ENCODE measurements at places on chromosomes 1 and 21.

- DNase-seq, result no peak
These were observed 56.9 kb upstream of the IVNS1ABP start for GRCh38 chr1:185373813-185374529.

- DNase-seq, result no peak
These were observed 9.1 kb downstream of the CFAP410 start for GRCh38 chr21:44329971-44330681.

DNA sequence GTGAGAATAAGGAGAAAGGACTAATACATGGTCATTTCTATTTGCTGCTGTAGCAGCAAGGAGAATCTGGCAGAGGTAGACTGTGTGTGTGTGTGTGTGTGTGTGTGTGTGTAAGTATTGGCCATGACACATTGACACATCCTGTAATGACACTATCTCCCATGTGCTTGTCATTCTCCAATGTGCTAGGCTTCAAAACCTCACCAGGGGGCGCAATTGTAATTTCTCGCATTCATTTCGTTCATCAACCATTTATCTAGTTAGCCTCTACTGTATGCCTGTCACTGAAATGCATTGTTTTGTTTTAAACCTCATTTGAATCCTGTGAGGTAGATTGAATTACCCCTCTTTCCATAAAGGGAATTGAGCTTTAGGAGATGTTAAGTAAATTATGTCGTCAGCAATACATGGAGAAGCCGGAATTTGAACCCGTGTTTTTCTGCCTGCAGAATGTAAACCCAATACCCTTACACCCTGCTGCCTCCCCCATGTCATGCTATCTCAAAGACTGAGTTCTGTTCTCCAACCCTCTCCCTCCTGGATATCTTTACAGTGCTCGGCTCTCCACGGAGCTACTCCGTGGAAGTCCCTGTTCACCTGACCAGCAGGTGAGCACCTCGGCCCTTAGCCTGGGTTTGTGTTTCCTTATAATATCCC, 100.8 kb downstream of the UCK2 start:
- DNase-seq, result no peak

GRCh38 chr1:206081856-206082255, 28.9 kb downstream of the RHEX start:
- no peak for DNase-seq

GRCh38 chr1:67118191-67118590, 16.6 kb downstream of the C1orf141 start:
- no peak for DNase-seq

- no peak for DNase-seq
These were observed 26.3 kb downstream of the PPFIA4 start for GRCh38 chr1:203052601-203053000.

GRCh38 chr21:15057285-15057684, 7.5 kb downstream of the NRIP1 start:
- DNase-seq, result no peak

DNA sequence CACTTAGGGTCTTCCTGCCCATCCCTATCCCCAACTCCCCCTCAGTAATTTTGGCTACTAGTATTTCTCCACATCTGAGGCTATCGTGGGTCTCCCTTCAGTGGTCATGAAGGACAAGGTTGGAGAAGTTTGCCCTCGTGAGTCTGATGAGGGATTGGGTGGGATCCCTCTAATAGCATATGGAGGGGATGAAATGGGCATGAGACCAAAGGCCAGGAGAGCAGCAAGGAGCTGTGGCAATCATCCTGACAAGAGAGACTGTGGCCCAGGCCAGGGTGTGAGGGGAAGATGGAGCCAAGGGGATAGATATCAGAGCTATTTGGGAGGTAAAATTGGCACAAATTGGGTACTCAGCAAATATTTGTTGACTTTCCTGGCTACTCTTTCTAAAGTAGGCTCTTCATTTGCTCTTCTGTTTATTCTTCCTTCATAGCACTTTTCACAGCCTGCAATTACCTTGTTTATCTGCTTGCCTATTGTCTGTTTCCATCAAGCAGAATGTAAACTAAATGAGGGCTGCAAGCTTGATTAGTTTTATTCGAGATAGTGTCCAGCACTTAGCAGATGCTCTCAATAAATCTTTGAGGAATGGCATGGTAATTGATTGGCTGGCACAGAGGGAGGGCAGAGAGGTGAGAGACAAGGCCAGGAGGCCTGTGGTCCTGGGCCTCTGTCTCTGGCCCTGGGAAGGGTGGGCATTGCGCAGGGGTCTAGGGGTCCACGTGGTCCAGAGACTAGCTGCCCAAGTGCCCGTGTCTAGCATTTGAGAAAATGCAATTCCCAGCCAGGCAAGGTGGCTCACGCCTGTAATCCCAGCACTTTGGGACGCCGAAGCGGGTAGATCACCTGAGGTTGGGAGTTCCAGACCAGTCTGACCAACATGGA, 1.5 kb upstream of the PLK3 start:
- DNase-seq, result no peak

GRCh38 chr1:19154876-19155275, 55.2 kb downstream of the UBR4 start:
- no peak for DNase-seq

- DNase-seq, result no peak
These were observed 19.9 kb upstream of the ZNF678 start for GRCh38 chr1:227543283-227544066.

DNA sequence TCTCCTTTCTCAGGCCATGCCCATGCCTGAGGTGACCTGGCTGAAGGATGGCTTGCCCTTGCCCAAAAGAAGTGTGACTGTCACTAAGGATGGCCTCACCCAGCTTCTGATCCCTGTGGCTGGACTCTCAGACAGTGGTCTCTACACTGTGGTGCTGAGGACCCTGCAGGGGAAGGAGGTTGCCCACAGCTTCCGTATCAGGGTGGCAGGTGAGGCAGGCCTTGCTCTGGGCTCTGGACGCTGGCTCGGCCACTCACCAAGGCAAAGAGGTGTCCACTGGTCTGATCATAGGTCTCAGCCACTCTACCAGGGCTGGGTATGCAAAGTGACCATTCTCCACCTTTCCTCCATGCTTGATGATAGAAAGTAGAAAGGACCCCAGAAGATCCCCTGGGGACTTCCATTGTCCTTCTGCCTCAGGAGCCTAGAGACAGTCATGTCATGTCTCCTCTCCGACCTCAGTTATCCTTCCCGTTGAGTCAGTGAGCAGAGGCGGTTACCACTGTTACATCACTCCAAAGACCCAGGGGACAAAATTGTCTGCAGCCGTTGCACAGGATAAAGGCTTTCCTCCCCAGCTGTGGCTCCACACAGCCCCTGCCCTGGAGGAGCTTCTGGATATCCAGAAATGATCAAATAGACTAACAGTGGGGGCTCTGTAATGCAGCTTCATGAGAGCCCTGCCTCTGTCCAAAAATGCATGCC, 34.2 kb downstream of the IGFN1 start:
- no peak for DNase-seq

- DNase-seq, result no peak
These were observed 15.1 kb downstream of the PLPPR5 start for GRCh38 chr1:98989556-98989907.

DNA sequence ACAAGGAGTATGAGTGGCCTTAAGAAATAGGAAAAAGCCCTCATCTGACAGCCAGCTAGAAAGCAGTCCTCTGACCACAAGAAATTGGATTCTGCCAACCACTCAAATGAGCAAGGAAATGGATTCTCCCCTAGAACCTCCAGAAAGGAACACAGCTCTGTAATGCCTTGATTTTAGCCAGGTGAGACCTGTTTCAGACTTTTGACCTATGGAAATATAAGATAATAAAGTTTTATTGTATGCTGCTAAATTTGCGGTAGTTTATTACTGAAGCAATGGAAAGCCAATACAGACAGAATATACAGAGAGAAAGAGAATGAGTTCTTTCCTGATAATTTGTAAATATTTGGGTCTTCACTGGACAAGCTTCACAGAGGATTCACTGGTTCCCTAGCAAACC, 28.8 kb upstream of the SELE start:
- DNase-seq, result no peak

GRCh38 chr1:206787891-206788290, 15.6 kb upstream of the IL10 start:
- DNase-seq, result no peak

DNA sequence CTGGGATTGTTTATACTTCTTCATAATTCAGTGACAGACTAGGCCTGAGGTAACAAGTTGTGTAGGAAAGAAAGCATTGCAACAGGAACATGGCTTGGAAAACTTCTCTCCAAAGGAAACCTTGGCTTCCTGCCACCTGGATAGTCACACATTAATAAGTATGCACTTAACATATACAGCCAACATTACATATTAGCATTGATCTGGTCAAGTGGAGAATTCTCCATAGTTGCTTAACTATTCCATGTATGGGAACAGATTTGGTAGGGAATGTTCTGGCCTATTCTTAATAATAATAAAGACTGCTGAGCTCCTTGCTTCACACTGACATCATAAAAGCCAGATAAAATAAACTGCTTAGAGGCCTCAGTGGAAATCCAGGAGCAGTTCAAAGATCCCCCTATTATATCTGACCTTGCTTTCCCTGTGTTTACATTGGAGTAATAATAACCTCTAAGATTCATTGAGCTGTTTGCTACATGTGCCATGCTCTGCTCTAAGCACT, 27.2 kb upstream of the NFIA start:
- no peak for DNase-seq

- no peak for DNase-seq
These were observed 468.1 kb downstream of the RPS6KC1 start for GRCh38 chr1:213519098-213519497.

DNA sequence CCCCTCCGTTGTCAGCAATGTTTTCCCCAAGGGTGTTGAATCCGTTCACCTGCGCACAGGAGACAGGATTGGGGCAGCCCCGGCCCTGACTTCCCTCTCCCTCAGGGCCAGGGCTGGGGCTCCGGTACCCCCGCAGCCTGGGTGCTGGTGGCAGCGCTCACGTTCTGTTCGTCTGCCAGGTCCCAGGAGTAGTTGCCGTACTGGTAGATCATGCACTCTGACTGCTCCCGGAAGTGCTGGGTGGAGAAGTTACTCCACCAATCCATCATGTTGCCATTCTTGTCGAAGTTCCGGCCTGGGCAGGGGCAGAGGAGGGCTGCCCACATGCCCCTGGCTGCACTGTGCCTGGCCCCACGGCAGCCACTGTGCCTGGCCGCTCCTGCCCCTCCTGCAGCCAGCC, 6.1 kb downstream of the PRXL2B start:
- DNase-seq, result peak; percentile 37

GRCh38 chr1:28537457-28538199, 15.3 kb upstream of the TRNAU1AP start:
- no peak for DNase-seq

- no peak for DNase-seq
These were observed 19.7 kb upstream of the ADGRB2 start for GRCh38 chr1:31783846-31784245.

GRCh38 chr1:178485541-178485981, 11.2 kb downstream of the CLEC20A start:
- DNase-seq, result no peak

- DNase-seq, result no peak
These were observed 39.6 kb downstream of the RGS5 start for GRCh38 chr1:163163163-163163562.

DNA sequence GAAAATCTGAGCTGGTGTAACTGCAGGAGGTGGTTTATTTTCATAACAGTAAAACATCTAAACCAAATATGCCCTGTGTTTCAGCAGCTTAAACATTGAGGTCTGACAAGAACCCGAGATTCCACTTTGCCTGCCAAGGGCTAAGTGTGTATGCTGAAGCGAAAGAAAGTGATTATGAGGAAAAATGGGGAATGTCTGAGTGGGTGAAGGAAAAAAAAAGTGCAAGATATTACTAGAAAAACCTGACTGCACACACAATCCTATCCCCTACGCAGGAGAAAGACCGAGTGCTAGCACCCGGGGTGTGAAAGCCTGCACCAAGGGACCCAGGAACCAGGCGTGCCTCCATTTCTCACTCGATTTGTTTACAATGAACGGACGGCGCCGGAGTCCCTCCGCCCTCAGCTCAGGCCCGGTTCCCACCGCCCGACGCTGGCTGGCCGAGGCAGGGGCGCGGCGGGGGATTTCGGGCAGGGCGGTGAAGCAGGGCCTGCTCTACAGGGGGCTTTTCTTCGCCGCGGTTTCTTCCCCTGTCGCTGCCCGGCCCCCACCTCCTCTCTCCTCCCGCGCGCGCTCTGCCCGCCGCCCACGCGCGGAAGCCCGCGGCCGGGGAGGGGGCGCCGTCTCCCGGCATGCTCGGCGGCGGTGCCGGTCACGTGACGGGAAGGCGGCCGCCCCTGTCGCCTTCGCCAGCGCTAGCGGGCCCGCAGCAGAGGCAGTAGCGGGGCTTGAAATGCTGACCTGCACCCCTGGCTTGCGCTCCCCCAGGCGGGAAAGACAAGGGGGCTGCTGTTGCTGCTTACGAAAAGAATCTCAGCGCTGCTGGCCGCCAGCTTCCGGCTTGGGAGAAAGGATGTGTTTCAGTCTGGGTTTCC, 35.9 kb downstream of the ITPKB start:
- DNase-seq, result peak; percentile 81

DNA sequence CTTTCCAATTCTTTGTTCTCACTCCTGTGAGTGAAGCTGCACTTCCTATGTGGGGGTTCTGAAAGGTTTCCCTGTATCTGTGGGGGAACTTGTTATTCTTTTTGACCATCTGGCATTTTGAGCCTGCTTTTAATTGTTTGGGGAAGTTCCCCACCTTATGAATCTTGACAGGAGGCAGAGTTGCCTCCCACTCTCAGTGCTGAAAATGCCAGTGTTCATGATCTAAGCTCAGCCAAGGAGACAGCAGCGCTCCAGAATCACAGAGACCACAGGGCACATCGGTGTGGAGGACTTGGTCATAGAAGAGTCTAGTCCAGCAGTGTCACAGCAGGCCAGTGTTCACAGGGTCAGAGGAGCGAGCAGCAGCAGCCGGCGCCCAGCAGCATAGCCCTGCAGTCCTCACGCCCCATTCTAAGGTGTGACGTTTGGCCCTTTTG, 63.8 kb upstream of the PRDX6 start:
- no peak for DNase-seq

GRCh38 chr21:41965461-41966013, 11.7 kb upstream of the C2CD2 start:
- DNase-seq, result peak; percentile 28

- DNase-seq, result no peak
These were observed 2.0 kb upstream of the TNFSF18 start for GRCh38 chr1:173052681-173053196.

DNA sequence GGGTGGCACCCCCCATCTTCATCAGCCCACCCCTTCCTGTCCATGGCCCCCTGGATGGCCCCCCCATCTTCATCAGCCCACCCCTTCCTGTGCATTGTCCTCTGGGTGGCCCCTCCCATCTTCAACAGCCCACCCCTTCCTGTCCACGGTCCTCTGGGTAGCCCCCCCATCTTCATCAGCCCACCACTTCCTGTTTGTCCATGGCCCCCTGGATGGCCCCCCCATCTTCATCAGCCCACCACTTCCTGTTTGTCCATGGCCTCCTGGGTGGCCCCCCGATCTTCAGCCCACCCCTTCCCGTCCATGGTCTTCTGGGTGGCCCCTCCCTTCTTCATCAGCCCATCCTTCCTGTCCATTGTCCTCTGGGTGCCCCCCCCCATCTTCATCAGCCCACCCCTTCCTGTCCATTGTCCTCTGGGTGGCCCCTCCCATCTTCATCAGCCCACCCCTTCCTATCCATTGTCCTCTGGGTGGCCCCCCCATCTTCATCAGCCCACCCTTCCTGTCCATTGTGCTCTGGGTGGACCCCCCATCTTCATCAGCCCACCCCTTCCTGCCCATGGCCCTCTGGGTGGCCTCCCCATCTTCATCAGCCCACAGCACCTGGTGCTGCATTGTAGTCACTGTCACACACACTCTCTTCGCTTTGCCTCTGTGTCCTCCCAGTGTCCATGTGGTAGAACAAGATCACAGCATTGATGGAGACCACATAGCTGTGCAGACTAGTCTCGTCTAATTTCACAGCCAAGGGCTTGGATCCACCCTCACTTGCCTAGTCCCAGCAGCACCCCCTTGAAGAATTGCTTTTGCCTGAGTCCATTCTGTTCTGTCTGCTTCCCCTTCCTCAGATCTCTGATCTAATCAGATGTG, 95.9 kb downstream of the PCBP3 start:
- no peak for DNase-seq
